ENCODE measurements at places on chromosomes 2 and 18.
A peak's percentile ranks its signal among the peaks of the same experiment; 100 is the strongest.

DNA sequence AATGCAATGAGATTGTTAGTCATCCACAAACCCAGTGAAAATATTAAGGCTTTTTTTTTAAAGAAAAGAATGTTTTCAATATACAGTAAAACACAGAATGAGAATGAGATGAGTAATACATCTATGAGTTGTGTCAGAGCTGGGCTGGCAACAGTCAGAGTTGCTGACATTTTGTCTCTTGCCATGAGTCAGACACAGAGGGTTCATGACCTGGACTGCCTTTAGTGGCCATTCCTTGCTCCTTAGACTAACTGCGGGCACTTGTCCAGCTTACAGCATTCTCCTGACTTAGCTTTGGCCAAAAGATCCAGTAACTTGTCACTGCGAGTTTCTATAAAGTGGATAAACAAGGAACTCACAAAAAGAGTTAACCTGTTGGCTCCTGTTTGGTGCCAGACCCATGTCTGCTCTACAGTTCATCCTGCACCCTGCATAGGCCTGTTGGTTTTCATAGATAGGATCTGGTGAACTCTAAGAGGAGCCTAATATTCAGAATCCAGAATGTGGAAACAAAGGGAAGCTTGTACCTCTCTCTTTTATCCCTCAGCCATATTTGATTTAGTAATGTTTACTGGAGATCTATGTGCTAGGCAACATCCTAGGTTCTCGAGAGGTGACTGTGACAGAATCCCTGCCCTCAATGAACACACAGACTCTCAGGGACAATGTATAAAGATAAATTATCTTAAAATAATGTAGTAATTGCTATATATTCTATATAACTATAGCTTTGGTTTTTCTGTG is 391.5 kb upstream of the VWC2L start:
- DNase-seq: no peak

DNA sequence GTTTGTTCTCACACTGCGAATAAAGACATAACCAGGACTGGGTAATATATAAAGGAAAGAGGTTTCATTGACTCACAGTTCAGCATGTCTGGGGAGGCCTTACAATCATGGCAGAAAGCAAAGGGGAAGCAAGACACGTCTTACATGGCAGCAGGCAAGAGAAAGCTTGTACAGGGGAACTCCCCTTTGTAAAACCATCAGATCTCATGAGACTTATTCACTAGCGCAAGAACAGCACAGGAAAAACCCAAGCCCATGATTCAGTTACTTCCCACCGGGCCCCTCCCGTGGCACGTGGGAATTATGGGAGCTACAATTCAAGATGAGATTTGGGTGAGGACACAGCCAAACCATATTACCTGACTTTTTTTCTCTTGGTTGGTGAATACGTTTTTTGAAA is 51.3 kb downstream of the TMEM247 start:
- no peak for DNase-seq

GRCh38 chr2:17309741-17310339 is 208.4 kb downstream of the RAD51AP2 start:
- DNase-seq: no peak

GRCh38 chr2:36480028-36480427 is 117.9 kb downstream of the FEZ2 start:
- no peak for DNase-seq

DNA sequence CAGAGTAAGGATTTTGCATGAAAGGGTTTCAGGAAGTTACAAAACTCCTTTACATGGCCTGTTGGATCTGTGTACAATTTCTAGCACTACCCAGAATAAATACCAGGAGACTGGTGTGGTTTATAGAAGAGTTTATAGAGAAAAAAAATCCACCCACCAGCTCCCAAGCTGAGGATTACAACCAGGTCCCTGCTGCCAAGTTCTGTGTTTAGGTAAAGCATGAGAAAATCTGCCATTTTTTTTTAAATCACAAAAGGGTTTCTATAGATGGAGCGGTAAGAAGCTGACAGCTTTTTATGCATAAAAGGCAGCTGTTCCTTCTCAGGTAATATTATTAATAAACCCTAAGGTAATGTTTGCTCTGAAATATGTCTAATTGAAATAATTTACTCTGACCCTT is 545.4 kb upstream of the ZEB2 start:
- DNase-seq: no peak

DNA sequence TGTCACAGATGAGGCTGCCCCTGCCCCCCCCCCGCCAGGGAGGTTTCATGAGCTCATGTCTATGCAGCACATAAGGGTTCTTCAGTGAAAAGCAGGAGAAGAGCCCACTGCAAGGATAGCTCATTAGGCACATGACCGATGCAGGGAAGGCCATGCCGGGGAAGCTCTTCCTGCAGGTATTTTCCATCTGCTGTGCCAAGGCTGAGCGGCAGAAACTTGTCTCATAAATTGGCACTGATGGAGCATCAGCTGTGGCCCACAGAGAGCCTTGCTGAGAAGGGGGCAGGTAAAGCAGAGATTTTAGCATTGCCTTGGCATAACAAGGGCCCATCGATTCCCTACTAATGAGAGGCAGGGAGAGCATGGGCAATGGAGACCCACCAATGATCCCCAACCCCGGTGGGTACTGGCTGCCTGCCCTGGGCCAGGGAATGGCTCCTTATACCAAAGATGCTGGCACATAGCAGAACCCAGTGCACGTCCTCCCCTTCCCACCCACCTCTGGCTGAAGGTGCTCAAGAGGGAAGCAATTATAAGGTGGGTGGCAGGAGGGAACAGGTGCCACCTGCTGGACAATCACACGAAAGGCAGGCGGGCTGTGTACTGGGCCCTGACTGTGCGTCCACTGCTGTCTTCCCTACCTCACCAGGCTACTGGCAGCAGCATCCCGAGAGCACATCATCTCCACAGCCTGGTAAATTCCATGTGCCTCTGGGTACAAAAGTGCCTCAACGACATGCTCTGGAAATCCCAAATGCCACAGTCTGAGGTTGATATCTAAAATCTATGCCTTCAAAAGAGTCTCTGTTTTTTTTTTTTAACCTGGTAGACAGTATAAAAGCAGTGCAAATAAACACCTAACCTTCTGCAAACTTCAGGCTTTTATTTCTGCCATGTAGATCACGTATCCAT is 41.4 kb downstream of the STEAP3 start:
- DNase-seq: no peak

GRCh38 chr2:160207271-160207670 is 7.2 kb upstream of the ITGB6 start:
- no peak for DNase-seq

GRCh38 chr18:49944663-49945062 is 131.3 kb upstream of the ACAA2 start:
- no peak for DNase-seq

DNA sequence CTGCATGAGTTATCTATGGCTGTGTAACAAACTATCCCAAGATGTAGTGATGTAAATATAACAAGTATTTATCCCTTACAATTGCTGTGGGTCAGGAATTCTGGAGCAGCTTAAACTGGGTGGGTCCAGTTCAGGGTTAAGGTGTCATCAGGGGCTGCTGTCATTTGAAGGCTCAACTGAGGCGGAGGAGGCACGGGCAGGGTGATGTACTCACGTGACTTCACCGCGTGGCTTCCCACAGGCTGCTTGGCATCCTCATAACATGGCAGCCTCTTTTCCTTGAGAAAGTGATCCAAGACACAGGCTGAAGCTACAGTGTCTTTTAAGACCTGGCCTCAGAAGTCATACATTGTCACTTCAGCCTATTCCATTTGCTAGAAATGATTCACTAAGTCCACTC is 125.8 kb downstream of the PTGR3 start:
- DNase-seq: no peak

GRCh38 chr2:190718652-190719526 is 70.0 kb downstream of the NAB1 start:
- DNase-seq: no peak

DNA sequence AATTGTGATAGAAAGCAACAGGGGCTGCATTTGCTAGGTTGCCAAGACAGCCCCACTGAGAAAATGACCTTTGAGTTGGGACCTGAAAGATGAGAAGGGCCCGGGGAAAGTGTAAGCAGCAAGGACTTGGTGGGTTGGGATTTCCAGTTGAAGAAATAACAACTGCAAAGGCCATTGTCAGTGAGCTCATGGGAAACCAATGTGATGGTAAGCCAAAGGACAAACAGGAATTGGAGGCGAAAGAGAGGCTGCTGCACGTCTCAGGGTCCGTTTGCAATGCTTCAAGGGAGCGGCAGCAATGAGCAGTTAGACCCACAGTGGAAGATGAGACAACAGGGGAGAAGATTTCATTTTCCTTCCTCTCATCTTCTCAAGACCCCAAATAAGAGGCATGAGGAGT is 51.5 kb upstream of the RGPD4 start:
- DNase-seq: no peak

GRCh38 chr2:99822474-99823207 is 319.7 kb downstream of the AFF3 start:
- no peak for DNase-seq

DNA sequence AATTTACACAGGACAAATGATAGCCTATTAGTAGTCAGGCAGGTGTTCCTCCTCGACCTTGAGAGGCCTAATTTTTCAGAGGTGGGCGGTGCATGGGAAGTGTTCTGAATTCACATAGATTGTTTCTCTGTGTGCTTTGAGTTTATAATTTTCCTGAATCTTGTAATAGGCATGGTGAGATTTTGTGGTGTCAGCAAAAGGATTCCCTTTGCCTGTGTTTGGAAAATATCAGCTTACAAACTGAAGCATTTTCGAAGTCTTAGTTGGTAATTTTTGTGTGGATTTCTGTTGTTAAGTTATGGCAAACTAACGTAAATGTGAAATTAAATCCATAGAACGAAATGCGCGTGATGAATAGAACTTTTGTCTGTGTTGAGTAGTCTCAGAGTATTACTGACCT is 194.0 kb upstream of the RBMS1 start:
- no peak for DNase-seq

DNA sequence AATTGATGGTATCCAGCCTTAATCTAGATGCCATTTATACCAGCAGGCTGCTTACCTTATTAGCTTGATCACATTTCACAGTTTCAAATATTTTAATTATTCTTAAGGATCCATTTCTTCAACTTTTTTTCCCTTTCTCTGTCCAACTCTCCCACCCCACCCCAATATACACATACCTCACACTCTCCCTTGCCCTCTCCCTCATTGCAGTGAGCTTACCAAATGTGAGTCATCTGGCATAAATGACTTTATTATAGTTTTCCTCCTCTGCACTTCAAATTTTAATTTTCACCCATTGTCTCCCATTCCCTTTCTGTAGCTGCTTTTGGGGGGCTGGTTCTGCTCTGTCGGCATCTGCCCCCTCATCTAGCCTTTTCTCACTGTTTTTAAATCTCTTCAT is 12.9 kb downstream of the HTR2B start:
- DNase-seq: no peak

DNA sequence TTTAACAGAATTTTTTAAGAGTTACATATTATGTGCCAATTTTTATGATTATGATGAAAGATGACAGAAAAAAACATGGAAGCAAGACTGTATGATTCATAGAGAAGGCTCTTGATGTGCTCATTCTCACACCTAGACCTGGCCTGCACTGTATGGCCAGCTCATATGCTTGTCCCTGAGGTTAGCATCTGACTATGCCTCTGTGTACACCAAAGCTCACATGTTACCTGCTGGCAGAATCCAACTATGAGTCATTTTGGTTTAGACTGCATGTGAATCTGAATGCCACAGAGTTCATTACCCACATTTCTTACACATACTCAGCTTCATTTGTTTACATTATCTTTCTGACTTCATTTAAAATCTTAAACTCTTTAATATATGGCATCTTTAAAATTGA is 139.0 kb downstream of the DSC3 start:
- no peak for DNase-seq

DNA sequence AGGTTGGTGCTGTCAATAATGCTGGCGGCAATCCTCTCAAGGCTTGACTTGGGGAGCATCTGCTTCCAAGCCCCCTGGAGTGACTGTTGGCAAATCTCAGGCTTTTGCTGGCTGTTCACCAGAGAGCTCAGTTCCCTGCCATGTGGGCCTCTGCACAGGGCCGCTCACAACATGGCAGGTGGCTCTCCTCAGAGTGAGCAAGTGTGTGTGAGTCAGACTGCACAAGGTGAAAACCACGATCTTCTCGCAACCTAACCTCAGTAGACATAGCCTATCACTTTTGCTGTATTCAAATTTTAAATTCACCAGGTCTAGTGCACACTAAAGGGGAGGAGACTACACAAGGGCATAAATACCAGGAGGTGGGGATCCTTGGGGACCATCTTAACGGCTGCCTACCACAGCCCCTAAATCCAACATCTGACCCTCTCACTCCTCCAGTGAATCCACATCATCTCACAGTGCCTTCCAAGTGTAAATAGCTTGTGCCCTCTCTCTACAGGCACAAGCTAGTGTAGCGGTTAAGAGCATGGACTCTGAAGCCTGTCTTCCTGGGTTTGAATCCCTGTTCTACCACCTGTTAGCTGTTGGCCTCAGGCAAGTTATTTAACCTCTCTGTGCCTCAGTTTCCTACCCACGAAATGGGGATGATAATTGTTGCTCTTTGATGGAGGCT is 187.7 kb upstream of the CXCR4 start:
- DNase-seq: peak; percentile 21

- DNase-seq: no peak
Measured at GRCh38 chr2:20213651-20214565, 11.0 kb downstream of the SDC1 start.

DNA sequence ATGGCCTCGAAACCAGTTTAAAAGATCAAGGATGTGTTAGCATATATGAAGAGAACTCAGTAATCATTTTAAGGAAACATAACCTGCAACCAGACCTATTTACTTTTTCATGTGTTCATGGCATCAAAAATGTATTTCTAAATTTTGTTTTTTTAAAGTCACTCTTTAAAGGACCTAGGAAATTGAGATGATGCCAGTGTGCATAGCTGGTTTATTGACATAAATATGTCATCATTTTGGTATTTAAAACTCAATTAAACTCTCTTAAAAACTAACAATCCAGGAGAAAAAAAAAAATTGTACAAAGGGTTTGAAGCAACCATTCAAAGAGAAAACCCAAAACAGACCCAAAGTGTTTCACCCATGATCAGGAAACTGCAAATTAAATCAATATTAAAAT is 198.9 kb upstream of the RND3 start:
- no peak for DNase-seq

DNA sequence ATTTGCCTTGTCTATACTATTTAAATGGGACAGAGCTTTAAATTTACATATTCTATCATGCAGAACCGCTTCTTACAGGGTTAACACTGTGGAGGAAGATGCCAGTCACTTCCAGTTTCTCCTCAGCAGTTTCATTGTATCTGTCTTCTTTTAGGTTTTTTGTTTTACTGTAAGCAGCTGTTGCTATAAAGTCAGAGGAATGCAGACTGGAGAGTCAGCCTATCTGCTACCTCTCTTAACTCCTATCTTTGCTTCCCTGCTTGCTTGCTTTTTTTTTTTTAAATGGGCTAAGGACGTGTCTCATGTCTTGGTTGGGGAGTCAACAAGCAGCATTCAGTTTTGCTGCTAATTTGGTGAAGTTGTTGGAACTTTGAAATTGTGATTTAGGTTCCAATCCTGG is 8.9 kb downstream of the EPC2 start:
- no peak for DNase-seq

All from stimulated activated CD8-positive, alpha-beta memory T cell treated with anti-CD3 and anti-CD28 coated beads, Interleukin-4, amount 100 ng/mL, for 1 hour (primary cell).